ENCODE measurements at places on chromosomes 16 and 17. TPM values are rescaled to one million over a fixed set of nuclear protein-coding genes. Genes with fewer than 3 reads are reported as not detected.

GRCh38 chr17:80415626-80416137 lies 715 bp downstream of the ENDOV start:
- H3K27ac ChIP-seq, result peak overlapping the region; percentile 97
- H3K4me1 ChIP-seq, result peaks cover 11% of the 10 kb centered on the region
- no peaks in the 10 kb centered on the region for H3K27me3 ChIP-seq

GRCh38 chr17:64983708-64984107 lies 64.4 kb upstream of the LRRC37A3 start:
- DNase-seq, result no peak
- no peaks in the 10 kb centered on the region for H3K4me1 ChIP-seq
- H3K36me3 ChIP-seq, result no peaks in the 10 kb centered on the region
- no peaks in the 10 kb centered on the region for H3K27me3 ChIP-seq
- H3K27ac ChIP-seq, result no peak overlapping the region

Gene KRTAP2-1
- total RNA-seq, result not detected

GRCh38 chr17:36184023-36184765 lies 7.8 kb upstream of the TBC1D3B start:
- no peak overlapping the region for H3K27ac ChIP-seq
- peak overlapping the region; percentile 32 for H3K4me3 ChIP-seq
- H3K36me3 ChIP-seq, result no peaks in the 10 kb centered on the region
- H3K27me3 ChIP-seq, result peaks cover 30% of the 10 kb centered on the region
- no peak for DNase-seq

DNA sequence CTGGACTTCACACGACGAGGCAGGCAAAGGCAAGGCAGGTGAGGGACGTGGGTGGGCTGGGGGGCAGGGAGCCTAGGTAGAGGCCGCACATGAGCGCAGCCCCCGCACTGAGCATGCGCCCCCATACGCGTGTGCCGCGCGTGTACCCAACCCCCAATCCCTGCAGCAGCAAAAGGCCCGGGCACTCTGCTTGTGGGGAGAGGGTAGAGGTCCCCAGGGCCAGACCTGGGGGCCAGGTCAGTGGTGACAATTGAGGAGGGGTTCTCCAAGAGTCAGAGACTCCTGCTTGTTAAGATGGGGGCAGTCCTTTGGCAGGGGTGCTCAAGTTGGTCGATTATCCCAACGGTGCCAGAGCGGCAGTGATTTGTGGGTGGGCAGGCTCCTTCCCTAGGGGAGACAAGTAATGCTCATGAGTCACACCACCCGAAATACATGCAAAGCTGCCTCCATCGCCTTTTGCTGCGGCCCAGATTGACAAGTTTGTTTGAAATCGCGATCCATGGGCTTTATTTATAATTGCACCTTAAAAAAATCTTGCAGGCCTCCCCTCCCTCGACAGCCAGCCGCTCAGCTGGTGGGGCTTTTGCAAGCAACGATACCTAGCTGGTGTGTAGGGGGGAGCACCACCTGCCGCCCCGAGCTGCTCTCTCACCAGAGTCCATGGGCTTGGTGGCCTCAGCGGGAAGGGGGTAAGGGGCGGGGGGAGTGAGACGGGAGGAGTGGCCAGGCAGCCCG lies 1.1 kb upstream of the GIT1 start:
- H3K27ac ChIP-seq, result peak overlapping the region; percentile 72
- no peaks in the 10 kb centered on the region for H3K4me1 ChIP-seq
- H3K27me3 ChIP-seq, result no peaks in the 10 kb centered on the region
- H3K4me3 ChIP-seq, result peak overlapping the region; percentile 47
- no peaks in the 10 kb centered on the region for H3K36me3 ChIP-seq

DNA sequence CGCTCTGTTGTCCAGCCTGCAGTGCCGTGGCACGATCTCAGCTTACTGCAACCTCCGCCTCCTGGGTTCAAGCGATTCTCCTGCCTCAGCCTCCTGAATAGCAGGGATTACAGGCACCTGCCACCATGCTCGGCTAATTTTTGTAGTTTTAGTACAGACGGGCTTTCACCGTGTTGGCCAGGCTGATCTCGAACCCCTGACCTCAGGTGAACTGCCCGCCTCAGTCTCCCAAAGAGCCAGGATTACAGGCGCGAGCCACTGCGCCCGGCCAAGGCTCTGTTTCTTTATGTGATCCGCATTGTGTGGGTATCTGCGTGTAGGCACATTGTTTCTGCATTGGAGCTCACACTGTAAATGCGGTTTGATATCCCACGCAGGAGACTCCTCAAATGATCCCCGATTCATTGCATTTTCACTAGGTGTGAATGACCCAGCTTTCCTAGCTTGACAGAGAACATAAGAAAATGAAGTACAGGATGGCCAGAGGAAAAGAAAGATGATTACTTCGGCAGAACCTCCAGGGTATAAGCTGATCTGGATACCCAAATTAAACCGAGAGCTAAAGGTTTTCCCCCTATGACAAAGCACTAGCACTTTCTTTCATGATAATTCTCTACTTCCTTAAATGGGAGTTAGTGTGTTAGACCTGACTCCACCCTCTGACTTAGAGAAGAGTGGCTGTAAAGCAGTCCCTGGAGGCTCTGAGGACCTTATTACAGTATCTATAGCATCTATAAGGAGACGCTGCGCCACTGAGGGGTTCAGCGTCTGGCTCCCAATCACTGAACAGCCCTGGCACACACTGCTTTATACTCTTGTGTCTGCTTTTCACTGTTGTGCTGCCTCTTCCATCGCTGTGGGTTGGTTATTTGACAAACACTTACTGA lies 17.3 kb downstream of the COTL1 start:
- peak overlapping the region; percentile 94 for H3K27ac ChIP-seq
- H3K36me3 ChIP-seq, result no peaks in the 10 kb centered on the region
- DNase-seq, result no peak

GRCh38 chr17:32152130-32152529 lies 9.8 kb downstream of the RHOT1 start:
- H3K36me3 ChIP-seq, result no peaks in the 10 kb centered on the region
- peak; percentile 9 for DNase-seq
- peak overlapping the region; percentile 15 for H3K27ac ChIP-seq
